ENCODE measurements at places on chromosomes 12 and 14.

GRCh38 chr14:99537399-99537798 lies 56.2 kb downstream of the CCNK start:
- no peak for DNase-seq

- DNase-seq, result no peak
These were observed 161.5 kb downstream of the RPS29 start for GRCh38 chr14:49424436-49425331.

DNA sequence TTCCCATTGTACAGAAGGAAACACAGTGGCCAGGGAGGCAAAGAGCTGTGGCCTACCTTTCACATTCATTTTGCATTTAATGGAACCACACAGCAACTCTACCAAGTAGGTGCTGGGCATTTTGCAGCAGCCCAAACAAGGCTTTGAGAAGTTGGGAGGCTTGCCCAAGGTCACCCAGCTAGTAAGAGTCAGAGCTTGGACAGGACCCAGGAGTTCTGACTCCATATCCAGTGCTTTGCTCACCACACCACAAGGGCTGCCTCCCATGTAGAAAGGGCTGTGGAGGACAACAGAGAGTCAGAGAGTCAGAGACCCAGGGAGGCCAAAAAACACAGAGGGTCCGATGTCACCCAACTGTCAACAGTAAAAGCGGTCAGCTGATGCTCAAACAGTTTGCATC lies 400.2 kb downstream of the BCL11B start:
- no peak for DNase-seq

DNA sequence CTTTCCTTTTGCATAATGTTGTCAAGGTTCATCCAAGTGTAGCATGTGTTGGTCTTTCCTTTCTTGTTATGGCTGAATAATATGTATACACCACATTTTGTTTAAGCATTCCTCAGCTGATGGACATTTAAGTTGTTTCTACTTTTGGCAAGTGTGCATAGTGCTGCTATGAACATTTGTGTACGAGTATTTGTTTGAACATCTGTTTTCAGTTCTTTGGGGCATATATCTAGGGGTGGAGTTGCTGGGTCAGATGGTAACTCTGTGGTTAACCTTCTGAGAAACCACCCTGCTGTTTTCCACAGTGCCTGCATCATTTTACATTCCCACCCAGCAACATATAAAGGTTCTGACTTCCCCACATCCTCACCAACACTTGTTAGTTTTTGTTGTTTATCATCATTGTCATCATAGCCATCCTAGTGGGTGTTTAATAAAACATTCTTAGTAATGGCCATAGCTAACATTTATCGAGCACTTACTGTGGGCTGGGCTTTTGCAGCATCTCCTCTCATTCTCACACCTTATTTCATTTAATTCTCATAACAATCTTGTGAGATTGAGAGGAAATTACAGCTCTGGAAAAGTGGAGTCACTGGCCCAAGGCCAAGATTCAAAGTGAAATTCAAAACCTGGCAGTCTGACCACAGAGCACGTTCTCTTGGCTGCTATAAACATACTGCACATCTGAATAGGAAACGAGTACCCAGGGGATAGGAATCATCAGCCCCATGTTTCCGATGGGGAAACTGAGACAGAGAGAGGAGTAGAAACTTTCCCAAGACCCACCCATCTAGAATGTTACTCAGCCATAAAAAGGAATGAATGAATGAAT lies 193.6 kb downstream of the KSR2 start:
- DNase-seq, result no peak

DNA sequence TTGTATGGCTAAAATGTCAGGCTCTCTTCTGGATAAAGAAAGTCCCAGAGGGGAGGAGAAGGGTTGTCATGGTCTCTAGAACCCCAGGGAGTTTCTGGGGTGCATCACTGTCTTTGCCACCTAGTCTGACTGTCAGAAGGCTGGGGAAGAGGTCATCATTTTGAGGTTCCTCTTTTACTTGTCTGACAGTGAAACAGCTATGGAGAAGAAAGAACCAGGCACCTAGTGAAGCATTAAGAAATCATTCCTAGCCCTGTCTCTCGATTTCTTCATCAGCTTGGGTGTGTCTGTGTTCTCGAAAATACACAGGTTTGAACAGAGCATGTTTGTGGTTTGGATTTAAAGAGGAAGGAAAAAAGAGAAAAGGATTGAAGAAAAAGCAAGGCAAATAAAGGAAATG lies 158.7 kb upstream of the LRIG3 start:
- DNase-seq, result no peak

DNA sequence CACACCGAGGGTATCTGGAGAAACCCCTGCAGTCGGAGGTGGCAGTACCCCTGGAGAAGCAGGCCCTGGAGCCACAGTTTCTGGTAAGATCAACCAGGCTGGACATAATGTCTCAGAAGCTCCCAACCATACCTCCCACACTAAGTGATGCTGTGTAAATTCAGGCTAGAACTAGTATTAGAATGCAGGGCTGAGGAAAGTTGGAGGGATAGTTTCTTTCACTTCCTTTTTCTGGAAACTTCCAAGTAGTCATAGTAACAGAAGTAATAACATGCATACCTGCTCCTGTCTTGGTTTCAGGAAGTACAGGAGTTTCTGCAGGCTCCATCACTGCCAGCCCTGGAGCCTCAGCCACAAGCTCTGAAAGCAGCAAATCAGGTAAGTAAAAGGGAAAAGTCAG lies 228.1 kb upstream of the CNTN1 start:
- no peak for DNase-seq
